ENCODE measurements at places on chromosomes 5 and 9. TPM values are rescaled to one million over a fixed set of nuclear protein-coding genes. Genes with fewer than 3 reads are reported as not detected.

The FBN2 gene
- total RNA-seq = 0.07 TPM

The RNF183 gene
- total RNA-seq = not detected

The SHOC1 gene
- total RNA-seq = not detected

The OR1Q1 gene
- not detected for total RNA-seq

- H3K4me1 ChIP-seq = no peaks in the 10 kb centered on the region
- H3K27me3 ChIP-seq = no peaks in the 10 kb centered on the region
- H3K4me3 ChIP-seq = no peak overlapping the region
- no peaks in the 10 kb centered on the region for H3K36me3 ChIP-seq
Measured at GRCh38 chr5:92552206-92553160, 1028.5 kb downstream of the NR2F1-AS1 start.

GRCh38 chr9:70049236-70049635, 5.6 kb downstream of the MAMDC2 start:
- H3K27ac ChIP-seq = peak overlapping the region; percentile 63
- no peak overlapping the region for H3K4me3 ChIP-seq
- peak; percentile 74 for DNase-seq
- H3K27me3 ChIP-seq = no peaks in the 10 kb centered on the region
- H3K4me1 ChIP-seq = peaks cover 33% of the 10 kb centered on the region

GRCh38 chr5:52998552-52999313, 9.6 kb downstream of the ITGA2 start:
- H3K4me1 ChIP-seq = no peaks in the 10 kb centered on the region
- no peaks in the 10 kb centered on the region for H3K27me3 ChIP-seq
- H3K36me3 ChIP-seq = no peaks in the 10 kb centered on the region
